ENCODE measurements at places on chromosomes 16 and 17.

DNA sequence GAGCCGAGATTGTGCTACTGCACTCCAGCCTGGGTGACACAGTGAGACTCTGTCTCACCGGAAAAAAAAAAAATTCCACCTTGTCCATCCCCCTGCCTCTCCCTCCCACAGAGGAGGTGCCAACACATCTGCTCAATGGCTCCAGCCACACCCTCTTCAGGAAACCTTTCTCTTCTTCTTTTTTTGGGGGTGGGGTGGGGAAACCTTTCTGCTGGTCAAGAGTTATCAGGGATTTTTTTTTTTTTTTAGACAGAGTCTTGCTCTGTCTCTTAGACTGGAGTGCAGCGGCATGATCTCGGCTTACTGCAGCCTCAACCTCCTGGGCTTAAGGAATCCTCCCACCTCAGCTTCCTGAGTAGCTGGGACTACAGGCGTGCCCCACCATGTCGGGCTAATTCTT is 18.7 kb downstream of the TNS4 start:
- no peak for DNase-seq

DNA sequence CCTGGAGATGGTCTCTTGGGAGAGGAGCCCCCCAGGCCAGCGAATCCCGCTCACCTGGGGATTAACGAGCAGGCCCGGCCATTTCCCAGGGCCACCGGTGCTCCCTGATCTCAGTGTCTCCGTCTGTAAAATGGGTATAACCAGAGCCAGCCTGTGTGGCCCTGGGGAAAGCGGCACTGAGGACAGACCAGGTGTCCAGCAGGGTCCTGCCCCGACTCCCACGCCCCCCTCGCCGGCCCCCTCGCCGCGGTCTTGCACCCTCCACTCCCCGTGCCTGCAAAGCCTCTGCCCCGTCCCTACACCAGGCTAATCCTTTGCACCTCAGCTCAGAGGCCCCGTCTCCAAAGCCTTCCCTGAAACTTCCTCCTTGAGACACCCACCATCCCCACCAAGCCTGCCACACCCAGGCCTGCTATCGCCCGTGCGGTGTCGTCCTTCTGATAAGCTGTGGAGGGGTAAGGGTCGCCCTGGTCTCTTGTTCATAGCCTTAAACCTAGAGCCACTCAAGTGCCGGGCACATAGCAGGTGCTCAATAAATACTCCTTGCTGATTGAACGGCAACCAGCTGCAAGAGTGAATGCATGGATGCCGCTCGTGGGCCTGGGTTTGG is 259.1 kb downstream of the C16orf95 start:
- no peak for DNase-seq

GRCh38 chr17:67492251-67492740 is 115.2 kb downstream of the PITPNC1 start:
- DNase-seq = no peak

- no peak for DNase-seq
Measured at GRCh38 chr17:41464682-41465081, 2.5 kb downstream of the KRT32 start.

GRCh38 chr16:17556276-17557052 is 85.7 kb upstream of the XYLT1 start:
- DNase-seq = peak; percentile 23

DNA sequence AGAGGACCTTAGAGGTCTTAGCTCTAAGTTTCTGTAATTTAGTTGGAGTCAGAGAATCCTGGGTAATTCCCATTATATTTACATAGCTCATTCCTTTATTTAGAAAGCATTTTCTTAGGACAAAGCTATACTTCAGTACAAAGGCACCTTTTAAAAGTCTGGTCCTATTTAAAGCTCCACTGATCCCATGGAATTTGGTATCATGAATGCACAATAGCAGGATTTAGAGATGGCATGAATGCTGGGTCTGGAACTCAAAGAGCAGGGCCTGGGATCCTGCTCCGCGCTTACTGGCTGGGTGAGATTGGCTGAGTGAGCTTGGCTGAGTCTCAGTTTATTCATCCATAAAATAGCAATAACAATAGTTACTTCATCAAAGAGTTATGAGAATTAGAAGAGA is 4.8 kb downstream of the KRT23 start:
- no peak for DNase-seq

- no peak for DNase-seq
Measured at GRCh38 chr17:79690988-79691836, 39.5 kb upstream of the ENPP7 start.

GRCh38 chr16:88928405-88929090 is 48.5 kb downstream of the CBFA2T3 start:
- no peak for DNase-seq

GRCh38 chr16:56776562-56776961 is 46.6 kb downstream of the NUP93 start:
- DNase-seq = no peak

DNA sequence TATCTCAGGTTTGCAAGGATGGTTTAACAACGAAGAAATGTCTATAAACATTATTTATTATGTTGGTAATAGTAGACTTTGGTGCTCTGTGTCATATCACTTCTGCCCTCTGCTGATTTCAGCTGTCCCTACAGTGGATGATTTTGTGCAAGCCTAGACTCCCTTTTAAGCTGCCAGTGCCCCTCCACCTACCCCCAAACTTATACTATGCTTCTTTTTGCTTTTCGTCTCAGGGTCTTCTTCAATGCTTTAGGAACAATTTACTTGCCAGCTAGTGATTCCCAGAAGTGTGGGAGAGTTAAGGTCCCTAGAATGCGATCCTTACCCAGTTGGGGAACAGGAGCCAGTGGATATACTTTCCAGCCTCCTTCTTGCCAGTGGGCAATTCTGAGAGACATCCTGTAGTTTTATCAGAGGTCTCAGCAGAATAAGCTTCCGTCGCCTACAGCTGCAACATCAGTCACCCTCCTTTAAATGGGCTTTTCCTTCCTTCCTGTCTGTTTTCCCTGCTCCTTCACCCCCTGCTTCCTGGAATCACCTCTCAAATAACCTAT is 4.1 kb downstream of the ICAM2 start:
- no peak for DNase-seq

DNA sequence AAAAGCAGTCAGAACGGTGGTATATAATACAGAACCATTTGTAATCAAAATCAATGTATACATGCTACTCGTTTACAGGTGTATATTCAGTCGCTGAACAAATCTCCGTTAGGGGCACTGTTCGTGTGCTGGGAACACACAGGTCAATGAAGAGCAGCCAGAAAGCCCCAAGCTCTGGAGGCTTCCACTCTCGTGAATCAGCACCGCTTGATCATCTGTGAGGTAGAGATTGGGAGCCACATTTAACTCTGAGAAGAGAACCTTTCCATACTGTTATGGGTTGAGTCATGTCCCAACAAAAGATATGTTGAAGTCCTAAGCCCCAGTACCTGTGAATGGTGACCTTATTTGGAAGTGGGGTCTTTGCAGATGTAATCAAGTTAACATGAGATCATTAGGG is 5.4 kb upstream of the CYTH1 start:
- DNase-seq = no peak

- DNase-seq = no peak
Measured at GRCh38 chr17:81566461-81567126, 14.4 kb upstream of the FAAP100 start.

GRCh38 chr17:44272321-44272951 is 4.5 kb upstream of the SLC4A1 start:
- DNase-seq = no peak

GRCh38 chr16:84557059-84557458 is 52.6 kb upstream of the MEAK7 start:
- DNase-seq = no peak

GRCh38 chr17:59400858-59401257 is 69.4 kb downstream of the YPEL2 start:
- DNase-seq = no peak

- no peak for DNase-seq
Measured at GRCh38 chr17:72119873-72120641, 763 bp upstream of the SOX9 start.

- no peak for DNase-seq
Measured at GRCh38 chr16:11139326-11140097, 116.5 kb downstream of the SOCS1 start.

GRCh38 chr16:47377154-47377553 is 83.7 kb downstream of the ITFG1 start:
- DNase-seq = no peak

GRCh38 chr16:8818504-8819270 is 21.0 kb downstream of the PMM2 start:
- DNase-seq = no peak

GRCh38 chr16:16015849-16016248 is 66.4 kb downstream of the ABCC1 start:
- no peak for DNase-seq

GRCh38 chr17:81961521-81962498 is 823 bp upstream of the NOTUM start:
- no peak for DNase-seq

GRCh38 chr16:12750554-12750918 is 53.2 kb downstream of the CPPED1 start:
- DNase-seq = no peak

DNA sequence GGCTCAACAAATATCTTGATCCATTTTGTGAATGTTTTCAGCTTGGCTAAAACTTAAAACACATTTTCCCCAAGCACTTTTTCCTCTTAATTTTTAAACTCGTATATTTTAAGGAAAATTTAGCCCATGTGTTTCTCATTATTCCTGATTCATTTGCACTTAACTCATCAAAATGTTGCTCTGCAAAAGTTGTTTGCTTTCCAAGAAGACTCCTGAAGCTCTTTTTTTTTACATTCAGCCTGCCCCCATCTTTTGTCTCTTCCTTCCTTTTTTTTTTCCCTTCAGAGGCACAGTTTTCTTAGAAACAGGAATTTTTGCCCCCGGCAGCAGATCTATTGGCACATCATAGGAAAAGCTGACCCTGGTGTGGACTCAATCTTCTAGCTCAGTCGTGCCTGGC is 155.0 kb upstream of the SALL1 start:
- DNase-seq = no peak

GRCh38 chr16:51949282-51949681 is 597.7 kb downstream of the TOX3 start:
- DNase-seq = no peak

- no peak for DNase-seq
Measured at GRCh38 chr16:5551909-5552308, 454.3 kb upstream of the EEF2KMT start.

GRCh38 chr17:46796524-46796923 is 22.0 kb downstream of the WNT3 start:
- no peak for DNase-seq

DNA sequence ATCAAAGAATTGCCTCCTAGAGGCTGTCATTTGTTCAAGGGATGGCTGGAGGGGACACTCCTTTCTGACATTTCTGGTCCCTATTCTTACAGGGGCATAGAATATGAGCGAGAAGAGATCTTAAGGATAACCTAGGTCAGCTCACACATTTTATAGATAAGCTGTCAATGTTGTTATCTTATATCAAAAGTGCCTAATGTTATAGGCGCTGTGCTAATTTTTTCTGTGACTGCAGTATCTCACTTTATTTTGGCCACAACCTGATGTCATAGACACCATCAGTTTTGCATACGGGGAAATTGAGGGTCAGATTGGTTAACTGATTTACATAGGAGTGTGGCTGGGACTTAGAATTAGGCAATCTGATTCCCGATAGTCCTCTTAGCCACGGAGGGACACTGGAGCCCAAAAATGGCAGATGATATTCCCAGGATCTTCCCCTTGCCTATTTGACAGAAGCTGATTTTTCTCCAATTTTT is 1.2 kb downstream of the CPD start:
- peak; percentile 42 for DNase-seq

DNA sequence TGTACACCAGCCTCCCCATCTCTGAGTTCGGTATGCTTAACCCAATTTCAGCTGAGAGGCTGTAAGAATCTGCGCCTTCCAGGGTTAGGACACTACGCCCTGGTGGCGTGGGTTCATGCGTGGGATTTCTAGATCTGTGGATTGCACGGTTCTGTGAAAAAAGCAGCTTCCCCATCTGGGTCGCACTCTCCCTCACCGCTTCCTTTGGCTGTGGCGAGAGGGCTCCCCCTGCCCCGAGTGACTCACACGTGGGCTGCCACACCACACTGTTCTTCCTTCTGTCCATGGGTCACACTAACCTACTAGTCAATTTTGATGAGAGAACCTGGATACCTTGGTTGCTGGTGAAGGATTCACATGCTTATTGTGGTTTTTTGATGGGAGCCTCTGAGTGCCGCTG is 256.0 kb upstream of the MAF start:
- DNase-seq = no peak

GRCh38 chr16:81061871-81062608 is 15.0 kb downstream of the C16orf46 start:
- DNase-seq = no peak

DNA sequence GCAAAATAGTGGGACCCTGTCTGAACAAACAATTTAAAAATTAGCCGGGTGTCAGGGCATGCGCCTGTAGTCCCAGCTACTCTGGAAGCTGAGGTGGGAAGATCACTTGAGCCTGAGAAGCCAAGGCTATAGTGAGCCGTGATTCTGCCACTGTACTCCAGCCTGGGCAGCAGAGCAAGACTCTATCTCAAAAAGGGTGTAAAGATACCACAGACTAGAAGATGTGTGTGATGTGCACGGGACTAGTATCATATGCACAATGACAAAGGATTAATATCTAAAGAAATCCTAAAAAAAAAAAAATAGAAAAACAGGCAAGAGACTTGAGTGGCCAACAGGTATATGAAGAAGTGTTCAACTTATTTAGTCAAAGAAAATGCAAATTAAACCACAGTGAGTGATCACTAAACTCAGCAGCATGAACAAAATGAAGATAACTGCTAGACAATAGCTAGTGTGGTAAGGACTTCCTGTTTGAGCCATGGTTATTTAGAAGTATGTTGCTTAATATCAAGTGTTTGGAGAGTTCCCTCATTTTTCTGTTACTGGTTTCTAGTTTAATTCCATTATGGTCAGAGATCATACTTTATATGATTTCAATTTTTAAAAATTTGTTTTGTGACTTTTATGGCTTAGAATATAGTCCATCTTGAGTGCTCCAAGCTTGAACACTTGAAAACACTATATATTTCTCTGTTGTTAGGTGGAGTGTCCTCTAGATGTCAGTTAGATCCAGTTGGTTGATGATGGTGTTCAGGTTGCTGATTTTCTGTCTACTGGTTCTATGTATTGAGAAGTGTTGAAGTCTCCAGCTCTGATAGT is 14.7 kb upstream of the SLX4 start:
- peak; percentile 62 for DNase-seq

All from activated CD4-positive, alpha-beta T cell treated with anti-CD3 and anti-CD28 coated beads, Interleukin-2, Interleukin-4, amounts not matched to agents 100 ng/mL and 50 ng/mL, durations not matched to agents 16 hours and 8 hours (primary cell).